Nasal cavity respiratory epithelium epithelial cell of viscerocranial mucosa (primary cell): ENCODE measurements at places on chromosomes 12 and 14. TPM values are rescaled to one million over a fixed set of nuclear protein-coding genes. Genes with fewer than 3 reads are reported as not detected.

Gene SIRT4
- total RNA-seq: 0.68 and 1.1 TPM in 2 replicates

Gene TSPAN19
- not detected in 2 replicates for total RNA-seq

Gene SCN8A
- 0.64 and 2.7 TPM in 2 replicates for total RNA-seq

Gene MMP19
- total RNA-seq: under 0.01 and 0.28 TPM in 2 replicates

Gene GLIPR1L1
- not detected in 2 replicates for total RNA-seq

Gene TBC1D30
- total RNA-seq: 1.9 and 3.1 TPM in 2 replicates

Gene PELI2
- total RNA-seq: 1.0 and 6.4 TPM in 2 replicates
